ENCODE measurements at places on chromosomes 4 and X.

DNA sequence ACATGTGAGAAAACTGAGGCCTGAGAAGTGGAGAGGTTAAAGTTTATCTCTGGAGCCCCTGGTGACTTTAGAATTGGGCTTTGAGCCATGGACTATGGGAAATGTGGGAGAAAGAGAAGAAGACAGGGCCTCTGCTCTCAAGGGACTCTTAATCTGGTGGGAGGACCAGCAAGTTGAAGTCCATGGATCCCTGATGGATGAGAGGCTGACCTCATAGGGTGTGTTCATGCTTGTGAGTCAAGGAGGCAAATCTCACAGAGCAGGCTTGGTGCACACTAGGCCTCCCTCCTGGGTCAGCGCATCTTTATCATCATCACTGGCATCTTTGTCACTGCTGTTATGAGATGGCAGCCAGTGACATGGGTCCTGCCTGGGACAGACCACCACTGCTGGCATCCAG, 211.9 kb downstream of the AFAP1 start:
- no peak for DNase-seq

GRCh38 chr4:18435781-18436180, 414.2 kb upstream of the LCORL start:
- no peak for DNase-seq

DNA sequence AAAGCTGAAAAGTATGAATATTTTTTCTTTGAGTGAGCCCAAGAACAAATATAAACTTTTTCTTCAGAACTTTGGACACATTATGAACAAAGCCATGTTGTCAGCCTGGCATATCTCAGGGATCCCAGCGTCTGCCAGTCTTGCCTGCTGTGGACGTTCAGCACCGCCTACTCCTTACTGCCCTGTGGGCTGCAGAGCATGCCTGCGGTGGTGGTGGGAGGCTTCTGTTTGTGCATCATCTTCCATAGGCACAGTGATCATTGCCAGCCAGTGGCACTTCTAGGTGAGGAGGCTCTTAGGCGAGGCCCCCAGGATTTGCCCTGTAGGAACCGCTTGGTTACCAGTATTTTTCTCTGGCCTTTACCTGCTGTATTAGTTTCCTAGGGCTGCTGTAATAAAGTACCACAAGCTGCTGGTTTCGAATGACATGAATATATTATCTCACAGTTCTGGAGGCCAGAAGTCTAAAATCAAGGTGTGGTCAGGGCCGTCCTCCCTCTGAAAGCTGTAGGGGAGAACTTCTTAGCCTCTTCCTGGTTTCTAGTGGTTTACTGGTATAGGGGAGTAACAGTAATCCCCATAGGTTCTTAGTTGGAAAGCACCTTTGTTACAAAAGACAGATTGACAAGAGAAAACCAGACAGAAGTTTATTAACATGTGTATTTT, 15.4 kb downstream of the ANXA3 start:
- DNase-seq = no peak

DNA sequence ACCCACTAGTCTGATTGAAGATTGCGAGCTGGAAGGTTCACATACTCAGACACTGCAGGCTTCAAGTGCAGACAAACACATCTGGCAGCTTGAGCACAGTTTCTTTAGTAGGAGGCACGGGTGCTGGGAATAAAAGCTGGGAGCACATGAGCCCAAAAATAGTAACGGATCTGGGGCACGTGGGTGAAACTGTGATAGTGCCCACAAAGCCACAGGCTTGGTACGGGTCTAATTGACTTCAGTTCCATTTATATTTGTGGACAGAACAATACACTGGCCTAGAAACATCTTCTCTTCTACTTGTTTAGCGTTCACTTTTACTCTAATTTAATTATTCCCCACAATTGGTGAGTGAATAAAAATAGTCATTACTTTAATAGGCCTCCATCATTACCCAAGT, 2370.7 kb downstream of the PCDH7 start:
- no peak for DNase-seq

DNA sequence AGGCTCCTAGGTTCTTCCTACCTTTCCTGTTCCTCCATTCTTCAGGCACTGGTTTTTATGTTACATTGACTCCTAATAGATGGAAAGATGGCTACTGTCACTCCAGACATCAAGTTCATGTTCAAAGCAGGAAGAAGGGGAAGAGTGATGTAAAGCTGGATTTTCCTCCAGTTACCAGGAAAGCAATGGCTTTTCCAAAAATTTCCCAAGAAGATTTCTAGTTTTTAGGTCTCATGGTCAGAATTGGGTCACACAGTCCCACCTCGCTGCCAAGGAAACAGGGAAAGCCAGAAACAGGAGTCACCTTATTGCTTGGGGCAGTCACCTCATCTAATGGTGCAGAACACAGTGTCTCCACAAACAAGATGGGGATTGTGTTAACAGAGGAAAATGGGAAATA, 21.5 kb downstream of the RXFP1 start:
- no peak for DNase-seq

DNA sequence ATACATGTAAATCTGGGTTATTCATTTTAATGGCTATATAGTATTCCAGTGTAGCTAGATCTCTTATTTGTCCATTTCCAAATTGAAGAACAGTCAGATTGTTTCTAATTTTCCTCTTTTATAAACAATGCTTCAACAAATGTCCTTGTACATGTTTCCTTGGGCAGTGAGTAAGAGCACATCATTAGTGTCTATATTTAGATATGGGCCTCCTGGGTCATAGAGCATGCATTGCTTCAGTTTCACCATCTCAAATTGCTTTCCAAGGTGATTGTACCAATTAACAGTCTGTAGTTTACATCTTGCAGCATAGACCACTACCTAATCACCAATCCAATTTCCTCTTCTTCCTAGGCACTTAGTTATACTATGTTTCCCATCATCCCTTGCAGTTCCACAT, 13.4 kb downstream of the PHKA2 start:
- no peak for DNase-seq

DNA sequence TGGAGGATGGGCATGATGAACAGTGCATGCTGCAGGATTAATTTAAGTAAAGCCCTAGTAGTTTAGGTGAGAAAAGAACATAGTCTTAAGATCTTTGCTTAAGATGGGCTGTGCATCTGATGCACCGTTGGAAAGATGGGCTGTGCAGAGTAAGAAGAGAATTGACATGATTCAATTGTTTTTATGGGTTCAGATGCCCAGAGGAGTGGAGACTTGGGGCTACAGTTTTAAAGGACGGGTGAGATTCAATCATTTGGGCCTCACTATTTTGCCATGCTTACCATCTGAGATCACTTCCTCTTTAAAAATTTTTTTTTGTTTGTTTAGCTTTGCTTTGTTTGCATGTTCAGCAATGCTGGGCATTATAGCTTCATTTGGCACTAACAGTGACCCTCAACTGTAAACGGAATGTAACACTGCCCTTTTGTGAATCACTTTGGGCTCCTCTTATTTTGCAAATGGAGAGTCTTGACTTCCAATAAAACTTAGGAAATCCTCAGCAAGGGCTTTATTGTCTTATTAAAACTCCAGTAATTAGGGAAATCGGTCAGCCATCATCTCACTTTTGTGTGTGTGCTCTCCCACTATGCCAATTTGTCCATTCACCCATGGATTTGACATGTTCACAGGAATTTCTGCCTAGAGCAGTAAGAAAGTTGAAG, 216.1 kb upstream of the TLL1 start:
- DNase-seq = no peak

- no peak for DNase-seq
Observed at GRCh38 chr4:173280998-173281397, 53.2 kb downstream of the HMGB2 start.

DNA sequence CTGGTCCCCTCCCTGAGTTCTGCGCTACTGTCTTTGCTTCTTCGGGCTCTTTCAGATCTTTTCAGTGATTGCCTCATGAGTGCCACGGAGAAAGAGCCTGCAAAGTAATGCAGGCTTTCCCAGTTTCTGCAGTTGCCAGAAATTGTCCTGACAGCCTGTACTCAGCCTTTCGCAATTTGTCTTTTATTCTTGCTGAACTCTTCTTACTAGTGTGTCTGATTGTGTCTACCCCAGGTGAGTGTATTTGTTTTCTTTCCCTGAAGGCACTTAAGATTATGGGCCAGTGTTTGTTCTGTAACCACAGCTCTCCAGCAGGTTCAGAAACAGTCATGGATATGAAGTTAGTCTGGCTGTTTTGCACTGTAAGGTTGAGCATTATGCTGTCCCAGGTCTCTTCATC, 47.1 kb downstream of the FAM193A start:
- no peak for DNase-seq

GRCh38 chr4:68372588-68372987, 22.7 kb upstream of the YTHDC1 start:
- DNase-seq = no peak

DNA sequence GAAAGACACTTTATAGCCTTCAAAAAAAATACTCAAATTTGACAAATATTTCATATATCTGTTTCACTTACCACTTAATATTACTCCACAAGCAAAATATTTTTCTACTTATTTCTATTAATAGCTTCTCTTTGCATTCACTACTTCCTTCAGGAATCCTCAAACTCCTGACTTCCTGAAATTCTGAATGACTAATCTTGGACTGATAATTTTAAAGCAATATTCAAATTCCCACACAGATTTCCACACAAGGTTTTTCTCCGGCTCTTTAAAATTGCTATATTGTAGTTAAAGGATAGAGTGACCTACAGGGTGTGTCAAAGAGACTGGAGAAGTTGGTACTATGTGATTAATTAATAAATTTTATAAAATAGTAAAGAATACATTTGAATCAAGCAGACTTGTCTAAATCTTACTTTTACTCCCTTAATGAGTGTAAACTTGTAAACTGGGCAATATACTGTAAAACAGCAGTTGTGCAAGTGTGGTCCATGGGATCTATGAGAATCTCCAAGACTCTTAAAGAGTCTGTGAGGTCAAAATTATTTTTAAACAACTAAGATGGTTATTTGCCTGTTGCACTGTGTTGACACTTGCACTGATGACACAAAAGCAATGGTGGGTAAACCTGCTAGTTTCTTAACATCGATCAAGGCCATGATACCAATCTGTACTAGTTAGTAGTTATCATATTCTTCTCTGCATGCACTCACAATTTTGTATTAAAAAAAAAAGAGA, 44.5 kb downstream of the ANKRD17 start:
- DNase-seq = no peak

DNA sequence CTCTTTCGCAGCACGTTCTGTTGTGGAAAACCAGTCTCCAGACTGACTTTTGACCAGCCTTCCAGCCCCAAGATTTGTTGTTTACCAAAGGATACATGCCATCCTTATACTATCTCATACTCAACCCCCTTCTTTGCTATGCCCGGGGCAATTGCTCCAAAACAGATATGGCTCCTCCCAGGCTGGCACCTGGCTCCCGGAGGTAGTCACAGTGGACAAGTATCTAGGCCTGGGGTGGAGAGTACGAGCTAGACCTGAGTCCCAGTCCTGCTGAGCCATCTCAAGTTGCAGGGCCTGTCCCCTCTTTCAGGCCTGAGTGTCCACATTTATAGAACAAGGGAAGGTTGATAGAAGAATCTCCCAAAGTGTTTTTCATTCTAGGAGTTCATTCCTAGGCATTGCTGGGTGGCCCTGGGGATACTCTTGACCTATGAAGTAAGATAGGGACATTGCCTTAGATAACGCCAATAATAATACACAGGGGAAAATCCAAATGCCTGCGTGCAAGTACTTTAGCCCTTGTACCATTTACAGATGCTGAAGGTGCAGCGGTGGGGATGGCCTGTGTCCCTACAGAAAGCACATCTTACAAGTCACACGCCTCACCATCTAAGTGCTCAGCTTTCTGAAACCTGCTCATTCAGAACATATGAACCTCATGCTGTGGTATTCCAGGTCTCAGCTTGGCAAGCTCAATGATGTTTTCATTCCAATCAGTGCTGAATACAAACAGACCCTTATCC, 136.7 kb upstream of the MAMLD1 start:
- no peak for DNase-seq

DNA sequence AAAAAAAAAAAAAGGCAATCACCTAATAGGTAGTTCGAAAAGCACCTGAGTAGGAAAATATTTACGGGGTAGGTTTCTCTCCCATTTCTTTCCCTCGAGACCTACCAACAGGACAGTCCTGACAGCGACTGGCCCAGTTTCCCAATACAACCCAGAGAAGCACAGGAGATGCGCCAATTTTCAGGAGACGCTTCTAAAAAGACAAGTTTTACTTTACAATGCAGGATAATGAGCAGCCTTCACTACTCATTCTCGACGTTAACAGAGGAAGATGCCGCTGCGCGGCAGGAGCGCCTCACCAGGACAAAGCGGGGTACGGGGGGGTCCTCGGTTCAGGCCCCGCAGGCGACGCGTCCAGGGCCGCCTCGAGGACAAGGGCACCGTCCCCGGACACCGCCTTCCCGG, 708 bp downstream of the BCLAF3 start:
- DNase-seq = no peak

DNA sequence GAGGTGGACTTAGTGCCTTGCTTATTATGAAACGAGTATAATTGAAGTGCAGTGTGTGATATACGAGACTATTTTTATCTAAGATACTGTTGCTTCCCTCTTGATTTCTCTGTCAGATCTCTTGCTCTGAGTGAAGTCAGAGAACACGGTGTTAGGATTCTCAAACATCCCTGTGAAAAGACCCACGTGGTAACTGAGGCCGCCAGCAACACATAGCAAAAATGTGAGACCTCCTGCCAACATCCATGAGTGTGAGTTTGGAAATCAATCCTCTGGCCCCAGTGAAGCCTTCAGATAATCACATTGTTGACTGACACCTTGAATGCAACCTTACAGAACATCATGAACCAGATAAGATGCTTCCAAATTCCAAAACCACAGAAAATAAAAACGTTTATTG, 954.4 kb downstream of the FAT4 start:
- DNase-seq = no peak

- no peak for DNase-seq
Observed at GRCh38 chrX:47771473-47771872, 65.2 kb upstream of the ZNF81 start.

- DNase-seq = no peak
Observed at GRCh38 chr4:145979160-145979559, 40.5 kb upstream of the ZNF827 start.

GRCh38 chr4:25872851-25873631, 10.3 kb upstream of the SEL1L3 start:
- no peak for DNase-seq

DNA sequence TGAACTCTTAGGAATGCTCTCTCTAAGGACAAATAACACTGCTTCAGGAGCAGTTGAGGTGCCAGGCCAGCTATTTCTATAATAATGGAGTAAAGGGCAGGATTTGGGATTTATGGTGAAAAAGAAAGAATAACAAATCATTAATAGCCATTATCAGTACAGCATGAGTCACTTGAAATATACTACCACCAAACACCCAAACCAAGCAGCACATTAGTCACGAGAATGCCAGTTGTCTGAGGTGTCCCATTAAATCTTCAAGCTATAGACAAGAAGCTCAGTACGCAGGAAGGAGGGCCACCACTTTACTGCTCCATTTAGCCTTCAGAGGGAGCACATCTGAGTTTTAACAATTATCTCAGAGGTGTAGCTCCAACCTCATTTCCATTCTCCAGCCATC, 106.8 kb upstream of the MAGEA10 start:
- DNase-seq = no peak

GRCh38 chrX:29662759-29663503, 552.4 kb upstream of the MAGEB2 start:
- no peak for DNase-seq

GRCh38 chr4:29805916-29806480, 914.2 kb upstream of the PCDH7 start:
- DNase-seq = no peak

- no peak for DNase-seq
Observed at GRCh38 chr4:683982-684622, 4.8 kb downstream of the SLC49A3 start.

GRCh38 chr4:173382349-173382748, 11.6 kb downstream of the SAP30 start:
- no peak for DNase-seq

- no peak for DNase-seq
Observed at GRCh38 chrX:150352114-150352513, 11.0 kb upstream of the MAMLD1 start.
